ENCODE measurements at places on chromosomes 2 and 18.

DNA sequence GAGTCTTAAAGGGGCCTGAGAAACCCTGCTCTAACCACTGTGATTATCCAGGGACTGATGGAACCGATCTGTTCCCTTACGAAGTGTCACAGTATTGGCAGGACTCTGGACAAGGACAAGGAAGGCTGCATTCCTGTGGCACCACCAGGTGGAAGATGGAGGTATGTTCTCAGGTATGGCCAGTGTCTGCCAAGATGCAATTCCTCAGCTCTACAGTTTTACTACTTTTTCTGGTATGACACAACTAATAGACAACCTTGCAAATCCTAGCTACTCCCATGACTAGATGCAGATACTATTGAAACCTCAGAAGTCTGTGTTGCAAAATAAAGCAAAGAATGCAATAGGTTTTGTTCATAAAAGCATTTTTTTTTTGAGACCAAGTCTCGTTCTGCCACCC, 14.6 kb downstream of the RAB31 start:
- DNase-seq = no peak

DNA sequence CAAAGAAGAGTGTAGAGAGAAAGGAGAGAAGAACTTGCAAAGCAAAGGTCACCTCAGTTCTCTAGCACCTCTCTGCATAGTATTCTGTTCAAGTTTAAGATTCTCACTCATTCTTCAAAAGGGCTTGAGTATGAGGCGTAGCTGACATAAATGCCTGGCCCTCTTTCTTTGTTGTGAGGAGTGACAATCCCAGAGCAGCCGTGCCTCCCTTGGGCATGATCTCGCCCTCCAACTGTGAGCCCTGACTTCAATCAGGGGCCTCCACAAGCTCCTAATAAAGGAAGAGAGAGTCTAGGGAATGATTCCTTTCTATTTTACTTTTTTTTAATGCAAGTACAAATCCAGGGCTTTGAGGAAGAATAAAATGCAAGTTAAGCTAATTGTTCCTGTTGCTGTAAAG, 402.7 kb downstream of the LRP1B start:
- DNase-seq = no peak

DNA sequence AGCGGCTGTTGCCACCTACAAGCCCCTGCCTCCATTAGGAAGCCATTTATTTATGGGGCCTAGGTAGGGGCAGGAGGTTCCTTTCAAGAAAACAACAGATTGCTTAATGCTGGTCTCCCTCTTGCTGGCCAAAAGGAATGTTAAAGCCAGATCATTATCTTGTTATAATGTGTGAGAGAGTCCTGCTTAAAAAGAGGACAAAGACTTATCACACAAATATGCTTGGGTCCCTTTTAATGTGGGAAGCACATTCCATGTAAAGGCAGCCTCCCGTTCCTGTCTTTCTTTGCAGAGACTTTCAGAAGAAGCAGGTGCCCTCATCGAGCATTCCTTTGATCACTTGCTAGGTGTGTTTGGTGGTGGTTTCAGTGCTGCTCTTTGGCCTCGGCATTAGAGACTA, 76.4 kb downstream of the AGAP1 start:
- DNase-seq = no peak

DNA sequence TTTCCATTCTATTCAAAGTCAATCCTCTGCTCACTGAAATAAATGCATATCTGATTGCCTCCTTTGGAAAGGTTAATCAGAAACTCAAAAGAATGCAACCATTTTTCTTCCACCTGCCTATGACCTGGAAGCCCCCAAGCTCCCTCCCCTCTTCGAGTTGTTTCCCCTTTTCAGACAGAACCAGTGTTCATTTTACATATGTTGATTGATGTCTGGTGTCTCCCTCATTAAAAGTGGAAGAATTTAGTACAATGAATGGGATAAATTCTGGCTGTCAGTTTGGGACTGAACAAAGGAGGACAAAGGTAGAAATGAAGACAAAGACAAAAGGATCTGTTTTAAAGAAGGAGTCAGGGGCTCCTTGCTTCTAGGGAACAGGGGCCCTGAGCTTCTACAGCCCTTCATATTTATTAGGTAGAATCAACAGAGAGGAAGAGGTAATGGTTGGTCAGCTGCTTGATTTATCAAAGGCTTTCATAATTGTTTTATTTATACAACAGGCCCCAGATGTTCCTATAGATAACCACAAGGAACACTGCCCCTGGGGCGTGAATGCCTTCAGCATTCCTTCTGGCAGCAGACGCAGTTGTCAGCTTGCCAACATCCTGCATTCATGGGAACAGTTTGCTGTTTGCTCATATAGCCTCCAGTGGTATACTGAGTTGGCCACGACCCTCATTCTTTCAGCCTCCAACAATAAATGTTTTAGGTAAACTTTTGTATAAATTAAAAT, 949.8 kb upstream of the LRATD1 start:
- no peak for DNase-seq

GRCh38 chr18:74334242-74334893, 18.7 kb downstream of the C18orf63 start:
- peak; percentile 20 for DNase-seq

DNA sequence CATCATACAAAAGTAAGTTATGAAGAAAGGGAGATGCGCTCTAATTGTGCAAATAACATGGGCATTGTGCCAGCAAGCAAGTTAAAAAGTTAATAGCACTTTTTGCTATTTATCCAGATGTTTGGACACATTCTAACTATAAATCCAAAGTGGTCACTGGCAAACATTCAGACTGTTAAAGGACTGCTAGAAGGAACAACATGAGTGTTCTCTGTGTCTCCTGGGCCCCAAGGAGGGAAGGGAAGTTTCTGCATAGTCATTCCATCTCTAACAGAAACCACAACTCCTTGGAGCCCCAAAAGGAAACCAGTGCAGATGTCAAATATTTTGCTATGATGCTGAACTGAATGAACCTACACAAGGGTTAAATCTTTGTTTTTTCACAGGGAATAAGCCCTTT, 213.3 kb upstream of the HNRNPA3 start:
- no peak for DNase-seq

- DNase-seq = no peak
Observed at GRCh38 chr2:224883700-224884099, 158.6 kb downstream of the DOCK10 start.

- no peak for DNase-seq
Observed at GRCh38 chr2:54388076-54388475, 68.1 kb upstream of the SPTBN1 start.

DNA sequence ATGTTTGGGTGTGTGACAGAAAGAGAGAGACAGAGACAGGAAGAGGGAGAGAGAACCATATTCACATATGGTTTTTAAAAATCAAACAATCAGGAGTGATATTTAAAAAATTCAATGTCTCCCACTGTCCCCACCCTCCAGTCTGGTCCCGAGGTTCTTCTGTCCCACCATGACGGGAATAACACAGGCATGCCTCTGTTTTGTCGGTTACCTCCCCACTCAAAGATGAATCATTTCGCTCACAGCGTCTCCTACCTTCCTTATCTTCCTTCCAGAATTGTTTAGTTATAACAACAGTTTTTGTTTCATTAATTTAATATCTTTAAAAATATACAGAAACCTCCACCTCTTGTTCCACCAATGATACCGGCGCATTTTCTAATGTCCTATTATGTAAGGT, 113.0 kb downstream of the KCNF1 start:
- no peak for DNase-seq

- DNase-seq = no peak
Observed at GRCh38 chr2:74768401-74768914, 65.5 kb upstream of the HK2 start.

DNA sequence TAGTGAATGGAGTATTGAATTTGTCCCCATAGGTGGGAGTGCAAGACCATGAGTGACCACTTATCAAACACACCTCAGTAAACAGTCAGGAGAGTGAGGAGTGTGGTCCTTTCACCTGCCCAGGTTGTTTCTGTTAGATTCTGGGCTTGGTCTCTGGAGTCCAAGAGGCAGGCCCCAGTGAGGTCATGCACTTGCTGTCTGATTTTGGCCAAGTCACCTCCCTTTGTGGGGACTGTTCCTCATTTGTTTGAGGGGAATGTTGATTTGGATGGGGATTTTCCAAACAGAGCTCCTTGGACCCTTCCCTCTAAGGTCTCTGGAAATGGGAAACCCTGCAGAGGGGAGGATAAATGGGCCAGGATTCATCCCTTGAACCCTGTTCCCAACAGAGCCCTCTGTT, 7.3 kb downstream of the IL1RN start:
- no peak for DNase-seq

GRCh38 chr2:154537024-154537423, 161.5 kb upstream of the KCNJ3 start:
- DNase-seq = no peak

DNA sequence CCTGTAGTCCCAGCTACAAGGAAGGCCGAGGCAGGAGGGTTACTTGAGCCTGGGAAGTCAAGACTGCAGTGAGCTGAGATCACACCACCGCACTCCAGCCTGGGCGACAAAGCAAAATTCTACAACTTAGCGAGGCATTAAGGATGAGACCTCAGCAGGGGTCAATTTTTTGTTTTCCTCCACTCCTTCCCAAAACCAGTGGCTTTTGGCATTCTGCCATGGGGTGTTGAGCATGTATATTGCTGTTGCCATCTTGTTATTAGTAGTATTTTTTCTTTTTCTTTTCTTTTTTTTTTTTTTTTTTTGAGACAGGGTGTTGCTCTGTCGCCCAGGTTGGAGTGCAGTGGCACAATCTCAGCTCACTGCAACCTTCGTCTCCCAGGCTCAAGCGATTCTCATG, 8.9 kb upstream of the GIGYF2 start:
- no peak for DNase-seq

GRCh38 chr2:6078414-6078813, 386.2 kb downstream of the SOX11 start:
- no peak for DNase-seq
